ENCODE measurements at places on chromosomes 12 and 14.

DNA sequence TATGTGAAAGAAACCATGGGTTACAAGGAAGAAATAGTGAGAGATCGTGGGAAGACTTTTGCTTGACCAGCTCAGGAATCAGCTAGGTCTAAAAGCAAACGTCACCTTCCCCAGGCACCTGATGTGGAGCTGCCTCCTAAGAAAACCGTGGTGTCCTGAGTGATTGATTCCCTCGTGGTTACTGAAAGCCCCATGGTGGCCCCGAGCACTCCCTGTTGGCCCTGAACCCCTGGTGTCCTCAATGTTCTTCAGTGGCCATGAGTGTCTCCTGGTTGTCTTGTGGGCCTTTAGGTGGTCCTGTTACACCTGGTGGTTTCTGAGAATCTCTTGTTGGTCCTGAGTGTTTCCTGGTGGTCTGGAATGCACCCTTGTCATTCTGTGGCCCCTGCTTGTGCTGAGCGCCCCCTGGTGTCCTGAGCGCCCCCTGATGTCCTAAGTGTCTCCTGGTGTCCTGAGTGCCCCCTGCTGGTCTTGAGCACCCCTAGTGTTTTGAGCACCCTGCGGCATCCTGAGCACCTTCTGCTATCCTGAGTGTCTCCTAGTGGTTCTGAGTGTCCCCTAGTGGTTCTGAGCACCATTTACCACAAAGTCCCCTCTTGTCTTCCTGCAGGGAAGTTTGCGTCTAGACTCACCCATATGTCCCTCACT lies 518.7 kb downstream of the TMEM121 start:
- DNase-seq, result no peak

DNA sequence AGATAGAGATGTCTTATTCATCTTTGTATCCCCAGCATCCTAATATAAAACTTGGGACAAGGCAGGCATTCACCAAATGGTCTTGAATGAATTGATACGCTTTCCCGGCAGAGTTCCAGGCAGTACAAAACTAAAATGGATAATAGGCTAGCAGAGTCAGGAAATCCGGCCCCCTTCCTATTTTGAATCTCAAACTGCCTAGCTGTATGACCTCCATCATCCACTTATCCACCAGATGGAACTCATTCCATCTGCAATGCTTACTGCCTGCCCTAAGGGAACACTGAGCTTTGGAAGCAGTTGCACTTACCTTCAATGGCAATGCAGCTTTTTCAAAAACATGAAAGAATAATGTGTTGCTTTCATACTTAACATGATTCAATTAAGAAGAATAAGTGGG lies 43.4 kb downstream of the BDKRB1 start:
- DNase-seq, result no peak

DNA sequence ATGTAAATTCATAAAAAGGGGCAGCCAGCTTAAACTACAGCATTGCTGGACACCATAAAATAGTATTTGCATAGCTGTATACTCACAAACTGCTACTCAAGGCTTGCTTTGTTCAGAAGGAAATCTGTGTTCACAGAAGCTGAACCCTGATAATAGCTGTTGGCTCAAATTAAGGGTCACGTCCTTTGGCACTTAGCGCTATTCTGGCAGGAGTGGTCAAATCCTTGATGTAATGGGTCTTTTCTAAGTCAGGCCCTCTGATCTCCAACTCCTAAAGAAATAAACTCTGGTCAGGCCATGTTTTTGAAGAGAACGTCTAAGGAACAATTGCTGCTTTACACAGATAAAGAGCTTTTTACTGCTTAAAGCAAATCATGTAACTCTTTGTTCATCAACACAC lies 12.8 kb upstream of the PSMA6 start:
- no peak for DNase-seq

- DNase-seq, result no peak
Measured at GRCh38 chr12:2283916-2284315, 231.1 kb downstream of the CACNA1C start.

DNA sequence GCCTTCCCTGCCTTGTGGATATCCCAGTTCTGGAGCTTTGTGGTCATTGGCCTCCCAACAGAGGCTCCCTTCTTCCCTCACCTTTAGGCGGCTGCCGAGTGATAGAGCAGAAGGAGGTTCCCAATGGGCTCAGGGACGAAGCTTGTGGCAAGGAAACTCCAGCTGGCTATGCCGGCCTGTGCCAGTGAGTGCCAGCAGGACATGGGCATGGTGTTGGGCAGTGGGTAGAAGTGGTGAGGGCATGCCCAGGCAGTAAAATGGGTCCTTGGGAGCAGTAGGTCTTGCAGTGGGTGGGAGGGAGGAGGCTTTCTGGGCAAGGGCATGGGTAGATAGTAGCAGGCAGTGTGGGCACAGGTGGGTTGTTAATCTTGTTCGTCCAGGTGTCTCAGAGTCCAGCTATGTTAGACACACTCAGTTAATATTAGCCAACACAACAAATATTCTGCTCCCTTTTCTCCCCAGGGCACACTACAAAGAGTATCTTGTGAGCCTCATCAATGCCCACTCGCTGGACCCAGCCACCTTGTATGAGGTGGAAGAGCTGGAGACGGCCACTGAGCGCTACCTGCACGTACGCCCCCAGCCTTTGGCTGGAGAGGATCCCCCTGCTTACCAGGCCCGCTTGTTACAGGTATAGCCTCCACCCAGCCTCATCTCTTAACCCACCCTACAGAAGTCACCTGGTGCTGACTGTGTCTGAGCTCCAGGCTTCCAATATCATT lies 1.1 kb upstream of the IRF9 start:
- DNase-seq, result no peak
